ENCODE measurements at places on chromosomes 3 and 15.

GRCh38 chr15:72156928-72157327, 38.7 kb downstream of the SENP8 start:
- no peak for DNase-seq

DNA sequence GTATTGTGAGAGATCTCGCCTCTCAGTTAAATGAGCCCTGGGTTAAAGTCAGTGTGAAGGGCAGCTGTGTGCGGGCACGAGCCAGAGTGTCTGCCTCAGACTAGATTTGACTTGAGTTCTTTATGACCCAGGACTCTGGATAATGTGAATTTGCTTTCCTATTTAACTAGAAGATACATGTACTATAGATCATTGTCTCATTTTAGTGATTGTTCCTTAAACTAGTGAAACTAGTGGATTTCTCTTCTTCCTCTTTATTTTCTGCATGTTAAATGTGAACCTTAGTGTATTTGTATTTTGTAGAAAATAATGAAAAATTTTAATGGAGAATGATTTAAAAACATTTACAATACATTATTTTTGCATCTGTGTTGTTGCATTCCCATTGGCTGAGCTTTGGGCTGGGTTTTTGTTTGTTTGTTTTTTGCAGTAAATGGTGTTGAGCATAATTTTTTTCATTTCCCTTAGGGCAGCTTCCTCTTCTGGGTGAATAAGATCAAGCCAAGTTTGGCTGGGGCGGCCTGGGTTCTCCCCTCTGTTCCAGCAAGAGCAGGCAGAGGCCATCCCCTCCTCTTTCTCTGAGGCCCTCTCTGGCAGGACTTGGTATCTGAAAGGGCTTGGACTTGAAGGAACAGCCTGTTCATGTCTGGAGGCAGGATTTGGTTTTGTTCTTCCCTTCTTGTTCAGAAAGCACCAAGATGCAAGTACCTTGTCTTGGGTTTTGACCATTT, 15.0 kb downstream of the GCSAM start:
- DNase-seq: peak; percentile 37

DNA sequence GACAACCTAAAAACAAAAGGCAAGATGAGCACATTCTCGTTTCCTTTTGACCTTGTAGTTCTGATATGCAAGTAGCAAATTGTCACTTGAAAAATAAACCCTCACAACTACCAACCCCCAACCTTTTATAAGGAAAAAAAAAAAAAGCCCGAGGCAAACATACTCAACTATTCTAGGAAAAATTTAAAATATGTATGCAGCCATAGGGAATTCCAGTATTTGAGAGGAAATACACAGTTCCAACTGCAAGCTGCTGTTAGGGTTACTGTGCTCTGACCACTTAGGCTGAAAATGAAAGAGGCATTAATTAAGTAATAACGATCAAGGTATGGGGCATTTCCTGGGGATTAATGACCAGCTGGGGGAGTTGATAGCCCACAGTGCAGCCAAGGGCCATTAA, 281.9 kb upstream of the DPH6 start:
- no peak for DNase-seq

- no peak for DNase-seq
Observed at GRCh38 chr3:13263770-13264467, 156.2 kb downstream of the NUP210 start.

GRCh38 chr3:27504749-27505148, 20.6 kb upstream of the SLC4A7 start:
- no peak for DNase-seq

- DNase-seq: no peak
Observed at GRCh38 chr3:186316666-186317260, 45.3 kb downstream of the DGKG start.

DNA sequence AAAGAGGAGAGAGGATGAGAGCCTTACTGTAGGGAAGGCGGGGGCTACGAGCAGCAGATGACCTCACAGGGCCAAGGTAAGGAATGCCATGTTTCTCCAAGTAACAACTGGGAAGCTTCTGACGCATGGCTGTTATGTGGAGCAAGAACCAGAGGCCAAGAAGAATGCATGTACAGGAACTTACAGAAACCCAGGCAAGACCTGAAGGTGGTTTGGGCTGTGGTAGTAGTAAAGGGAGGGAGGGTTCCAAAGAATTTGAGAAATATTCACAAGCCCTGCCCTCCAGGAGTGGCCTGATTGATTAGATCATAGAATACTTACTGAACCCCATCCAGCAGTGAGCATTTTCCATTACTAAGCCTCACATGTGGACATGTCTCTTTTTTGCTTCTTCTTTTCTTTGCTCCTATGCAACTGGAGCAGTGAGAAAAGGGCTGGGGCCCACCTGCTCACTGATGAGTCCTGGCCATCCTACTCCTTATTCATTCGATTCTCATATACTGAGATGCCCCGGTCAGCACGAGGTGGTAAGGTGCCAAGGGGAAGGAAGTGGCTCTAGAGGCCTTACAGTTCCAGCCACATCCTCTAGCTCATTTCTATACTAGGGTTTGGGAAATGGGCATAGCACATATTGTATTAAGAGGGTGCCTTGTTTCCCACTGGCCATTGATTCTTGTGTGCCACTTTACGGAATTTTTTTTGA, 8.3 kb upstream of the SLC12A8 start:
- DNase-seq: no peak

DNA sequence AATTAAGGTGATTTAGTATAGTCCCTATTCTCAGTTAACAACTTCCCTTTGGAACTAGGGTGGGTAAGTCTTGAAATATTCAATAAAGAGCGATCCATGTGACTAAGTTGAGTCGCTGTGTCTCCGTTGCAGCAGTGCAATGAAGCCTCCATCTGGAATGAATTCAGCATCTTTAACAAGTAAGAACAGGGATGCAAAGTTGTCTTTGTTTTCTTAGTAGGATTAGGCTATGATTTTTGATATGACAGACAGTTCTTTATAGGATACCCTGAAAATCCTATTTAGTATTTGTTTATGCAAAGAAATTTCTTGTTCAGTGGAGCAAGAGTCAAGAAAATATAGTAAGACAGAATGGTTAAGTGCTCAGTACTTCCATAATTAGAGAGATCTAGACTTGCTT, 52.7 kb downstream of the RBMS3 start:
- no peak for DNase-seq

- no peak for DNase-seq
Observed at GRCh38 chr15:67185621-67186225, 68.7 kb downstream of the AAGAB start.

GRCh38 chr15:47409038-47409437, 308.3 kb upstream of the SEMA6D start:
- no peak for DNase-seq

GRCh38 chr3:4492208-4493013, 737 bp upstream of the ITPR1 start:
- DNase-seq: peak; percentile 67

DNA sequence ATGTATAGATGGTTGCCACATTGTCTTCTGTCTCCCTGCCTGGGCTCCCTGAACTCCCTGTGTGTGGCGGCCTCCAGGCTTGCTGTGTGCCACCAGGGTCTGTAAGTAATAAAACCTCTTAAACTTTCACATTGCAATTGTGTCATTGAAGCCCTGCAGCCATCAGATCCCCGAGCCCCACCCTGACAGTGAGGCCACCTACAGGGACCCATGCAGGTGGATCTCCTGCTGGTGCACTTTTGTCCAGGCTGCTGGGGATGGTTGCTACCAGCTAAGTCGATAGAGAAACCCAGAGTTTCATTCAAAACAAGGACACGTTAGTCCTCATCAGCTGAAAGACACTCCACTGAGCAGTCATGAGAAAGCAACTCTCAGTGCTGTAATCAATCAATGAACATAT, 133.6 kb upstream of the PRICKLE2 start:
- no peak for DNase-seq

- no peak for DNase-seq
Observed at GRCh38 chr15:62940755-62941361, 101.7 kb upstream of the TPM1 start.

DNA sequence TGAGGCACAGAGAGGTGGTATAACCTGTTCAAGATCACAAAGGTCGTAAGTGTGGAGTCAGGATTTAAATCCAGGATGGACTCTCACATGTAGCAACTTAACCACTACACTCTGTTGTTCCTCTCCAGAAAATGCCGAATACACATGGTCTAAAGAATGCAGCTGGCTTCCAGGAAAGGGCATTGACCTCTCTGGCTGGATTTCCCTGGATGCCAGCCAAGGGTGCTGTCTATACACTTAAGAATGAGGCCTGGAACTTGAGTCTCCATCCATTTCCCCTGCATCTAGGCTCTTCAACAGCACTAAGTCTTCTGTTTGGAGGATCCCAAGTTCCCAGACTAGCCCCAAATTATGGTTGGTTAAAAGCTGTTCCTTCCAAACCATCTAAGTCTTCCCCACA, 60.5 kb downstream of the CERS3 start:
- no peak for DNase-seq

DNA sequence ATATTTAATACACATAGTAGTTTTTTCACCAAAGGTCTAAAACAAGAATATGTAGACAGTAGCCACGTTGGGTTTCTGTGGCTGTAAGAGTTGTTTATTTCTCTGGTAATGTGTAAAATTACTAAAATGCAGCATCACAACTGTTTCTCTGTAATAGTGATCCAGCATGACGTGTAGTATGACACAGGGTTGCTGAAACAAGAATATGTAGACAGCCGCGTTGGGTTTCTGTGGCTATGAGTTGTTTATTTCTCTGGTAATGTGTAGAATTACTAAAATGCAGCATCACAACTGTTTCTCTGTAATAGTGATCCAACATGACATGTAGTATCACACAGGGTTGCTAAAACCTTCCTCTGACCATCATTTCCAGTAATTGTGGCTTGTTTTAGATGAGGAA, 153.6 kb upstream of the ZNF717 start:
- DNase-seq: no peak

DNA sequence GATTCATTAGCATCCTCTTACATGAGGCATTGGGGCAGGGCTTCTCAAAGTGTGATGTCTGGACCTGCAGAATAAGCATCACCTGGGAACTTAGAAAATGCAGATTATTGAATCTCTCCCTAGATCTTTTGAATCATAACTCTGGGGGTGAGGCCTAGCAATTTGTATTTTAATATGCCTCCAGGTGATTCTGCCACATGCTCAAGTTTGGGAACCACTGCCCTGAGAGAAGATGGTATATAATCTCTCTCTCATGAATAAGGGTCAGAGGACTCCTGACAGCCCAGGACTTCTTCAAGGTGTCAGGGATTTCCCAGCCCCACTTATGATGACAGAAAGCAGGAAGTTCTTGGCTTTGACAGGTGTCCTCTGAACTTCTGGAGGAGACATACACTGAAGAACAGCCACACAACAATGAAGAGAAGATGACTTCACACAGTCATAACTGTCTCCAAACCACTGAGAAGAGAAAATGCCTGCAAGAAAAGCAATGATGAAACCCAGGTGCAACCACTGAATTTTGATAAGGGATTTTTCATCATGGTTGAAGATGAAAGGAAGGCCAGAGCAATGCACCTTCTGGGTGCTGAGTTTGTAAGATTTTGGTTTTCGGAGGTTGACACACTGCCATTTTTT, 211.9 kb upstream of the MRPL3 start:
- no peak for DNase-seq

DNA sequence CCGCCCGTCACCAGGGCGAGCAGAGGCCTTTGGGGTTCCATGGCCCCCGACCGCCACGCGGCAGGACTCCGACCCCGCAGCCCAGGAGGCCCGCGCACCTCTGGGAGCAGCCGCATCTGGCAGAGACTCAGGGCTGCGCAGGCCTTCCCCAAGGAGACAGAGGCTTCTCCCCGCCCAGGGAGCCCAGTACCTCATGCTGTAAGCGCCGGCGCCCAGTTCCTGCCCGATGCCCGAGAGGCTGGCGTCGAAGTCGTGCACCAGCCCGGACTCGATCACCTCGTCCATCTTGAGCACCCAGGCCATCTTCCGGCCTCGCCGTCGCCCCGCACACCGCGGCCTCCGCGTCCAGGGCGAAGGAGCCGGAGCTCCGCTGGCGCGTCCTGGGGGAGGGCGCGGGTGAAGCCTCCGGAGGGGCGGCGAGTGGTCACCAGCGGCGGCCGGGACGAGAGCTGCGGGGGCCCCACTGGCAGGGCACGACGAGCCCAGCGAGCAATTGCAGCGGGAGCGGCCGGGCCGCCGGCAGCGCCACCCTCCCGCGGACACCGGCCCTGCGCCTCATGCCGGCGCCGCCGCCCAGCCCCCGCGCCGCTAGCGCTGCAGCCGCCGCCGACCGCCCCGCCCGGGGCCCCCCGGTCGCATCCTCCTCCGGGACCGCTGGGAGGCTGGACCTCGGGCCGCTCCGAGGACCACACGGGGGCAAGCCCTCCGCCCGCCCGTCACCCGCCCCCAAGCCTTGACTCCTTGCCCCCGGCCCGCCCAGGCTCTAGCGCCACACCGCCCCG, 468 bp downstream of the UBP1 start:
- peak; percentile 40 for DNase-seq

- DNase-seq: no peak
Observed at GRCh38 chr3:143897576-143898295, 49.5 kb upstream of the SLC9A9 start.

GRCh38 chr3:45590256-45590655, 4.3 kb upstream of the LIMD1 start:
- DNase-seq: no peak

DNA sequence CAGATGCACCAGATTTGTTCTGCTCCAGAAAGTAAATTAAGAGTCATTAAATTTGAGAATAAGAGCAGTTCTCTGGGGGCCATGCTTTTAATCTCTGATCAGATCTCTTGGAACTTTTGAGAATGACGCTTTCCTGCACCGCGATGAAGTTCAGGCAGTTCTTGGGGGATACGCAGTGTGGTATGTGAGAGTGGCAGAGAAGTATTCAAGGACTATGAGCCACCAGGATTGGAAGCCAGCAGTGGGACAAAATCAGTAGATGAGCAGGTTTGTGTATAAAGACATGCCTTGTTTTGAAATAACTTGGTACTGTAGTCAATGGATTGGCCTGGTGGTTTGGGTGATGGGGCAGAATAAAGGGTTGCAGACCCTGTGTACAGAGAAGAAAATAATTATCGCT, 483.6 kb downstream of the ERC2 start:
- DNase-seq: no peak

GRCh38 chr3:197466586-197467399, 89.0 kb downstream of the BDH1 start:
- DNase-seq: no peak

DNA sequence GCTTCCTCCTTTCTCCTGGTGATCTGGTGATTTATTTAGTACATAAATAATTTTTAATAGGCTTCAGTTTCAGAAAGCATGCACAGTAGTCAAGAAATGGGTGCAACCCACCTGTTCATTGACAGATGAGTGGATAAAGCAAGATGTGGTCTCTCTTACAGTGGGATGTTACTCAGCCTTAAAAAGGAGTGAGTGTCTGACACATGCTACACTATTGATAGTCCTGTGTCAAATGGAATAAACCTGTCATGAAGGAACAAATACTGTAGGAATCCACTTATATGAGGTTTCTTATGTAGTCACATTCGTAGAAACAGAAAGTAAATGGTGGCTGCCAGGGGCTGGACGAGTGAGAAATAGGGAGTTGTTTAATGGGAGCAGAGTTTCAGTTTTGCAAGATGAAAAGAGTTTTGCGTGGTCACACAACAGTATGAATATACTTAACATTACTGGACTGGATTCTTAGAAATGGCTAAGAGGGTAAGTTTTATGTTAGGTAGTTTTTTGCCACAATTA, 56.0 kb upstream of the PPARG start:
- DNase-seq: no peak

All from H9 (cell line).